PC-9 (cell line): ENCODE measurements at places on chromosomes 11 and 22.
A peak's percentile ranks its signal among the peaks of the same experiment; 100 is the strongest.

GRCh38 chr22:49432897-49433443, 394.7 kb downstream of the BRD1 start:
- H3K27me3 ChIP-seq: peaks cover 95% of the 10 kb centered on the region
- no peaks in the 10 kb centered on the region for H3K36me3 ChIP-seq
- H3K4me3 ChIP-seq: no peak overlapping the region

- H3K27me3 ChIP-seq: no peaks in the 10 kb centered on the region
- peaks cover 17% of the 10 kb centered on the region for H3K4me1 ChIP-seq
- DNase-seq: no peak
- H3K27ac ChIP-seq: no peak overlapping the region
Observed at GRCh38 chr11:61617515-61617914, 36.6 kb upstream of the SYT7 start.

DNA sequence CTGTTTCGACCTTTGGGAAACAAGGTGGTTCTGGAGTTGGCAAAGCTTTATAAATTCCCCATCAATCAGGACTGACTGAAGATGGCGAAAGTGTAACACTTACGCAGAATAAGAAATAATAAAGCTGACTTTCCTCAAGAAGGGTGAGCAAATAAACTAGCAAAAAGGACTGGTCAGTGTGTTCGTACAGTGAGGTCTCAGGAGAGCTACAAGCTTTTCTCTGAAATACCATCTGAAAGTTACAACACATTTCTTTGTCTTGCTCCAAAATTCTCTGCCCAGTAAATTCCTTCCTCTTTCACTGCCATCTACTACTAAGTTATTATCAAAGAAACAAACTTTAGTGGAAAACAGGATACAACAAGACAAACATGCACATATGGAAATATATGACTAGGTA, 13.4 kb downstream of the PITPNB start:
- H3K27me3 ChIP-seq: no peaks in the 10 kb centered on the region
- no peak for DNase-seq
- peaks cover 48% of the 10 kb centered on the region for H3K36me3 ChIP-seq

- H3K36me3 ChIP-seq: no peaks in the 10 kb centered on the region
- H3K4me3 ChIP-seq: no peak overlapping the region
Observed at GRCh38 chr11:111423250-111423615, 44.2 kb upstream of the POU2AF1 start.

DNA sequence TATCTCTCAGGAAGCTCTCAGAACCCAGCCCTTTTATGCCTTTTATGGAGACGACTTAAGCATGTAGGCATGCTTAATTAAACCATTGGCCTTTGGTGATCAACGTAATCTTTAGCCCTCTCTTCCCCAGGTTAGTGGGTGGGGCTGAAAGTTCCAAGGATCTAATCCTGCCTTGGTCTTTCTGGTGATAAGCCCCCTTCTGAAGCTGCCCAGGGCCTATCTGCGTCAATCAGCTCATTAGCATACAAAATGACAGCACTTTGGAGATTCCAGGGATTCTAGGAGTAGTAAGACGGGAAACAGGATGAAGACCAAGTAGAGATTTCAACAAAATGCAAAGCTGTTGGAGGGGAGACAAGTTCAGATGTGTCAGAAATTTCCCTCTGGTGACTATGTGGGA, 3.1 kb downstream of the FAM118A start:
- no peak overlapping the region for H3K4me3 ChIP-seq
- H3K27ac ChIP-seq: no peak overlapping the region
- no peaks in the 10 kb centered on the region for H3K27me3 ChIP-seq
- DNase-seq: no peak
- H3K36me3 ChIP-seq: 0 out of 2 replicates have a peak, but pooled peaks cover 5% of the 10 kb centered on the region
- H3K4me1 ChIP-seq: peaks cover 21% of the 10 kb centered on the region

- DNase-seq: no peak
- no peak overlapping the region for H3K4me3 ChIP-seq
- H3K27me3 ChIP-seq: 0 out of 2 replicates have a peak, but pooled peaks cover under 1% of the 10 kb centered on the region
- no peaks in the 10 kb centered on the region for H3K36me3 ChIP-seq
Observed at GRCh38 chr11:94405062-94405833, 4.0 kb upstream of the GPR83 start.

- H3K4me3 ChIP-seq: no peak overlapping the region
- no peak overlapping the region for H3K27ac ChIP-seq
- H3K4me1 ChIP-seq: no peaks in the 10 kb centered on the region
- no peak for DNase-seq
Observed at GRCh38 chr11:31419138-31419537, 49.5 kb downstream of the DNAJC24 start.

DNA sequence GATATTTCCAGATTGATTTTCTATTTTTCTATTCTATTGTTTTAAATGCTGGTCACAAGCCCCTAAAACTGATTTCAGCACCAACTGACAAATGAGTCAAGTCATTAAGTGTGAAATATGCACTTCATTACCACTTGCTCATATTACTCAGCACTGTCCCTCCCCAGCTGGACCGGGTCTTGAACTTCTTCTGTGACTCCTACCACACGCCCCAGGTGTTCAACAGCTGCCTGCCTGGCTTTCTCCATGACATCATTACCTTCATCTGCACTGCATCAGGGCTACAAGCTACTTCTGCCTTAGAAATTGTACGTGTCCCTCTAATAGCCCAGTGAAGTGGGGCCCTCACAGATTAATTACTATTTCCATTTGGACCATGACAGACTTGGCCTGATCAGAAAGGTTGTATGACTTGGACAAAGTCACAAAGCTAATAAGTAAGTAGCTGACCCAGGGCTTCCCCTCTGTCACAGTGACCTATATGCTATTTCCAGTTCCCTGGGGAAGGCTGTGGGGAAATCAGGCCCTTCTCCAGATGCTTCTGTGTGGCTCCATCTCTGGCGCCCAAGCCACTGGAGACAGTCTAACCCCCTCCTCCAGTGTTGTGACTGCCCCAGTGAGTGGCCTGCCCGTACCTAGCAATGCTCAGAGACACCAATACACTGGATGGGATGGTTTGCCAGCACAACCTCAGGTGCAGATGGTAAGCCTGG, 18.1 kb downstream of the TBC1D10A start:
- peaks cover 2% of the 10 kb centered on the region; the same call in 1 of the 2 replicates for H3K36me3 ChIP-seq
- H3K4me3 ChIP-seq: no peak overlapping the region
- no peak for DNase-seq
- H3K27me3 ChIP-seq: no peaks in the 10 kb centered on the region

- peak; percentile 29 for DNase-seq
- no peak overlapping the region for H3K4me3 ChIP-seq
- H3K27me3 ChIP-seq: no peaks in the 10 kb centered on the region
Observed at GRCh38 chr11:75577207-75577606, 15.2 kb downstream of the SERPINH1 start.

GRCh38 chr11:13227676-13228255, 49.8 kb upstream of the BMAL1 start:
- no peak overlapping the region for H3K27ac ChIP-seq
- H3K36me3 ChIP-seq: no peaks in the 10 kb centered on the region
- H3K4me1 ChIP-seq: no peaks in the 10 kb centered on the region; the same call in 1 of the 2 replicates

DNA sequence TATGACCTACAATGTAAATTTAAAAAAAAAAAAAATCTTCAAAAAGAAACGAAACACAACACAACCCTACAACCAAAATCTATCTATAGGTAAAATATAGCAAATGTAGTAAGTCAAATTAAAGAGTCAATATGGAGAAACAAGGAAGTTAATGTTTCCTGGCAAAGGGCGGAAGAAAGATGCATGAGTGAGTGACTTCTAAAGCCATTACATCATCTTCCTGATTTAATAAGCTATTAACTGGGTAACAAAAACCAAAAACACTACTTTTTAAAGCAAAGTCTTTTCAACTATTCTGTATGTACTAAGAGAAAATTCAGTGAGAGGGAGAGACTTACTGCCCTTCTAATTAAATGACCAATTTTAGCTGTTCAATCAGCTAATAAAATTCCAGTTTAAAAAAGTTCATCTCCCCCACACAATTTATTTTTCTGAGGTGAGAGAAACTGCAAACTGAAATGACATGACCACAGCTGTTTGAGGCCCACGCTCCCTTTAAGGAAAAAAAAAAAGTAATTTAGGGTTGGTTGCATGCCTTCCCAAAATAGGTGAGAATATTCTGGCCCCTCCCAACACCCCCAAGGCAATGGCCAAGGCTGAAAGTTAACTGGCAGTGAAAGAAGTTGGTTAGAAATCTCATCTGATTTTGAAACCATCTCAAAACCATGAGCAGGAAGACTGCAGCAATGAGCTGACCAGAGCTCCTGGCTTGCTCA, 5.9 kb downstream of the SF1 start:
- H3K27ac ChIP-seq: no peak overlapping the region
- no peak for DNase-seq
- no peak overlapping the region for H3K4me3 ChIP-seq
- peaks cover 94% of the 10 kb centered on the region for H3K36me3 ChIP-seq
- H3K27me3 ChIP-seq: no peaks in the 10 kb centered on the region
- H3K4me1 ChIP-seq: peaks cover 14% of the 10 kb centered on the region

DNA sequence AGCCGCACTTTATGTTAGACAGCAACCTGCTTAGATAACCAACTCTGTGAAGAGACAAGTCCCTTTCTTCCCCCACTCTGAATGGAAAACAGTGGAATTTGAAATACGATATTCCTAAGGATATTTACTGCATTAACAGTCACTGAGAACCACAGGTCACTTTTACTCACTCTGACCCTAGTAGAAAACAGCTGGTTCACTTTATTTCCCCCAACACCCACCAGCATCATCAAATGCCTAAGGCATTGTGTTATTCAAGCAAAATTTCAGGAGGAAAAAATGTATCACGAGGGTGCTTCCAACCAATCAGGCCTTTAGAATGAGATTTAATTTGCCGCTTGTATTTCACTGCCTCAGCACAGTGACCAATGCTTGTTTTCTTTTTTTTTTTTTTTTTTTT, 1134.1 kb upstream of the CCDC90B start:
- no peaks in the 10 kb centered on the region for H3K4me1 ChIP-seq
- H3K36me3 ChIP-seq: no peaks in the 10 kb centered on the region

DNA sequence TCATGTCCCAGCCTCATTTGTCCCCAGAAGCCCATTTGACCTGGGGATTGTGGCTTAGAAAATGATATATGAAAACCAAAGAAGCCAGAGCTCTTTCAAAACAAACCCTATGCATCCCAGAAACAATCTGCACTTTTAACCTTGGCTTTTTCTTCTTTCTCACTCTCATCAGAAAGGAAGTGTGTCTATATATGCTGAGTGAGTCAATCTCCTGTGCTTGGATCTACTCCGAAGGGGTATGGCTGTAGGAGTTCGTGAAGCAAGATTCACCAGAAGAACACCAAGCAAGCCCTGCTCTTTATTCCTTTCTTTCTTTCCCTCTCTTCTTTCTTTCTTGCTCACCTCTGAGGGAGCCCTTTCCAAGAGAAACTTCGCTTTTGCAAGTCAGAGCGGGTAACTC, 636 bp downstream of the PAMR1 start:
- H3K27me3 ChIP-seq: peaks cover 40% of the 10 kb centered on the region; the same call in 1 of the 2 replicates
- H3K4me1 ChIP-seq: peaks cover 7% of the 10 kb centered on the region
- DNase-seq: no peak
- H3K4me3 ChIP-seq: no peak overlapping the region

- peak; percentile 58 for DNase-seq
- H3K4me1 ChIP-seq: peaks cover 17% of the 10 kb centered on the region
- no peaks in the 10 kb centered on the region for H3K27me3 ChIP-seq
Observed at GRCh38 chr22:37178350-37179125, 9.5 kb downstream of the C1QTNF6 start.

DNA sequence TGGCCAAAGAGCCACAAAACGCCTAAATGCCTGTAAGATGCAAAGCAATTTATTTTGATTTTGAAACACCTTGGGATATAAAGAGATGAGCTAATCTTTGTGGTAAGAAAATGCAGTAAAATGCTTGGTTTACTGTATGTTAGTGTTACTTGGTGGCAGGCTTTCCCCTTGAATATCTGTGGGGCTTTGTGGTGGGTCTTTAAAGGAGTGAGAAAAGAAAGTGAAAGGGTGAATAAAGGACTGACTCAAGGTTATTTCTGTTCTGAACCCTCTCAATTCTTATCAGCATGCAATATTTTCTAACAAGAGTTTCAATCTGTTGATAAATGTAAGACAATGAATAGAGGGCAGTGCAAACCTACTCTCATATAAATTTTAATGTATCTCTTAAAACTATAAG, 1555.9 kb upstream of the RAG2 start:
- no peak for DNase-seq
- H3K27ac ChIP-seq: no peak overlapping the region
- H3K4me3 ChIP-seq: no peak overlapping the region
- no peaks in the 10 kb centered on the region for H3K4me1 ChIP-seq
- no peaks in the 10 kb centered on the region for H3K36me3 ChIP-seq
